SW 1271 (cell line): ENCODE measurements at places on chromosomes 5 and 9.

DNA sequence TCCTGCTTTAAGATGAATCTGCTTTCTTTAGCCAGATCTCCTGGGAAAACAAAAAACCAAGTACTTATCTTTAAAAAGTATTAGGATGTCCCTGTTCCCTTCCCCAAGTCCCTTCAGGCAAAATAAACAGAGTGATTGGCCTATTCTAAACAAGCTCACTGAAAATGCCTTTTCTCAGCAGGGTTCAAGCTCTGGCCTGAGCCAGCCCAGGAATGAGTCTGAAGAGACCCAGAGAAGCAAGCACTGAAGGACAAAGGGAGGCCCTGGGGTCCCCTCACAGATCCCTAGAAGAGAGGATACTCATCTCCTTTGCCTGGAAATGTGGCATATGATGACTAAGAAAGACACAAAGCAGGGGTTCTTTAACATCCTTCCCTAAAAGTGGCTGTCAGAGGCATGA lies 66.8 kb upstream of the MAP1B start:
- DNase-seq = no peak

GRCh38 chr9:36091026-36091953 lies 45.2 kb upstream of the GLIPR2 start:
- no peak for DNase-seq

DNA sequence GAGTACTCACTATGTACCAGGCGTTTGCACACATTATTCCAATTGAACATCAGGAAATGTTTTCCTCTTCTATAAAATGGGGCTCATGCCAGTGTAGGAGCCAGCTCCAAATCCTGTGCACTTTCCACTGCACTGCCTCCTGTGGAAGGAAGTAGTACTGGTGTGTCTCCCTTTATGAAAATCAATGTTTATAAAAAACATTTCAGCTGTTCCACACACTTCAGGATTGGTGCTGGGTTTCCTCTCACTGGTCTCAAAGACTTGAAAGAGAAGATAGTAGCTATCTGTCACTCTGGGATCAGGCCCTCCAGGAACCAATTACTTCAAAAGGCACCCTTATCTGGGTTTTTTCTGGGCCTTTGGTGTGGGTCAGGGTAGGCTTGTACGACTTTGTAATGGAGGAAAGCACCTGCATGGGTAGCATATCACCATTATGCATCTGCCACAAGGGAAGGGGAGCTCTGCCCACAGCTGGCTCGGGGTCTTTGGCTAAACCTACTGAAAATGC lies 32.5 kb downstream of the RAB14 start:
- DNase-seq = no peak

DNA sequence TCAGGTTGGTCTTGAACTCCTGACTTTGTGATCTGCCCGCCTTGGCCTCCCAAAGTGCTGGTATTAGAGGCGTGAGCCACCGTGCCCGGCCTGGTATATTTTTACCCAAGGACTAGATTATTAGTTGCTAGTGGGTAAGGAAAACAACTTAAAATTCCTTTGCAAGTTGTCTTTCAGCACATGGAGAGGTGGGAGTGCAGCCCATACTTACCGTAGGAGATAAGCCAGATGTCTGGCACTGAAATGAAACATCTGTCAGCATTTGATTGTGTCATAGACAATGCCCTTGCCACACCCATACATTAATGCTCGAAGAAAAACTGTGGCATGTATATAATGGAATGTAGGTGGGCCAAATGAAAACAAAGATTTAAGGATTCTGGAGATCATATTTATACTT lies 36.6 kb upstream of the ANKH start:
- no peak for DNase-seq

DNA sequence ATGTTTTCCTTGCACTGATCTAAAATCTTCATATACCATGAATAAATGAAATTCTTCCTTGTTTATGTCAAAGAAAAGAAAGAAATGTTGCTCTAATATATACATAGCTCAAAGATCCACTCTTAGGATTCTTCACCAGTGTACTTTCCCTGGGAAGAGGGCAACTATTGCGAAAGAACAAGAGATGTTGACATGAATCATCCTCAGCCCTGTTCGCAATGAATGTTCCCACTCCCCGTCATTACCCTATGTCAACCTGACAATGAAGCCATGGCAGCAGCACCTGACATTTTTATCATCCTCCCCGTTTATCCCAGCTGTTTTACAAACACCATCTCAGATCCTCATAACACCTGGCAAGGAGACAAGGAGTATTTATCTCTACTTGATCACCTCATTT lies 409.1 kb upstream of the GRIA1 start:
- no peak for DNase-seq

- DNase-seq = no peak
Observed at GRCh38 chr5:135478938-135479337, 26.8 kb upstream of the TIFAB start.

- no peak for DNase-seq
Observed at GRCh38 chr9:8456344-8456743, 656.8 kb upstream of the DMAC1 start.

- no peak for DNase-seq
Observed at GRCh38 chr9:112853882-112854585, 36.6 kb downstream of the SLC46A2 start.

DNA sequence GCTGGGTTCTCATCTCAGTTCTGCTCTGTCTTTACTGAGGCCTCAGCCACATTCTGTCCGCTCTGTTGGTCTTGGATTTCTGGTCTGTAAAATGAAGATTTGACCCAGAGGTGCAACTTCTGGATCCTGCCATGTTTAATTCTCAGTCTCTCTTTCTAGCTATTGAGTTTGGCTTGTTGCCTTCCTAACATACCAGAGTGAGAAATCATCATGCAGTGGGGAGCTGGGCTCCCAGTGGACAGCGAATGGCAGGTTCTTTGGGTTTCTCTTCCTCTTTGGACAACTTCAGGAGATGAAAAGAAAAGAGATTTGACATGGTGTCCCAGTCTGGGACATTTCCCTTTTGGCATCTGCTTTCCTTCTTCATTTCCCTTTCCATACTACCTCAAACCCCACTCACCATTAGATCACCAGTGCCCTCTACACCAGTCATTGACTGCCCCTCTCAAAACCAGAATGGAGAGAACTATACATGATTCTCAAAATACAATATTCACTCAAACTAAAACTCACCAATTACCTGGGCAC lies 334.7 kb downstream of the ACTL7B start:
- DNase-seq = no peak

DNA sequence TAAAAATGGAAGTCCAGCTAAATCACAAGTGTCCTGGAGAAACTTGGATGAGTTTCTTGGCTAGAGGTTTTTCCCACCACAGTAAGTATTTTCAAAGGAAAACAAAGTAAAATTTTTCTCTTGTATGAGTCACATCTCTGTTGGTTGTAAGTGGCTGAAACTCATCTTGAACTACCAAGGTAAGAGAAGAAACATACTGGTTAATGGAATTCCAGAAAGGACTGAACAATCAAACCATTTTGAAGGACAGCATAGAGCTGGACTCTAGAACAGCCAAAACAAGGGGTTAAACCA lies 102.8 kb upstream of the CDKN2B start:
- no peak for DNase-seq

- DNase-seq = no peak
Observed at GRCh38 chr5:89072842-89073672, 190.1 kb upstream of the MEF2C start.

DNA sequence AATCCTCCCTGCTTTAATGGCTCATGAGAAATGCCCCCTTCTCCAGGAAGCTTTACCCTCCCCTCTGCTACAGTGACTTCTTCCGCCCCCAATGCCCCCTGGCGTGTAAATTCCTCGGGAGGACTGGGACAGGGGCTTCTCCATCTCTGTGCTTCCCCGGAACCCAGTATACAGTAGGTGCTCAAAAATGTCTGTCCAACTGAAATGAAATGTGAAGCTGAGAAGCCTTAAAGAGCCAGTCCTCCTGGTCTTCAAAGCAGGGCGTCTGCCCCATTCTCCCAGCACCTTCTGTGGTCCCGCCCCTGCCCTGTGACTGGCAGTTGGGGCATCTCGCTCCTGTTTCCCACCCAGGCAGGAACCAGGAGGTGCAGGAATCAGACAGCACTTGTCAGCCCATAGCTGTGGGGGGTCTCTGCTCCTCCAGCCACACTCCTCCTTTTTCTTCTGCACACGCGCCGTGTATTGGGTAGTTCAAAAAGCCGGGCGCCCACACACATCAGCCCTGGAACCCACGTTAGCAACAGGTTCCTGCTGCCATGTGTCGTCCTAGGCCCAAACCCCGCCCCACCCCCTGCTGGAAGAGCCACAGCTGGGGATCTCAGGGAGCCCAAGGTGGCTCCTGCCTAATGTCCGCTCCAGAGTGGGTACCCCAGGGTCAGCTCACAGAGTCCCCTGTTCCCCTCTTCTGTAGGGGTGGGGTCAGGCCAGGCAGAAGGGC lies 16.0 kb downstream of the FIBCD1 start:
- no peak for DNase-seq

DNA sequence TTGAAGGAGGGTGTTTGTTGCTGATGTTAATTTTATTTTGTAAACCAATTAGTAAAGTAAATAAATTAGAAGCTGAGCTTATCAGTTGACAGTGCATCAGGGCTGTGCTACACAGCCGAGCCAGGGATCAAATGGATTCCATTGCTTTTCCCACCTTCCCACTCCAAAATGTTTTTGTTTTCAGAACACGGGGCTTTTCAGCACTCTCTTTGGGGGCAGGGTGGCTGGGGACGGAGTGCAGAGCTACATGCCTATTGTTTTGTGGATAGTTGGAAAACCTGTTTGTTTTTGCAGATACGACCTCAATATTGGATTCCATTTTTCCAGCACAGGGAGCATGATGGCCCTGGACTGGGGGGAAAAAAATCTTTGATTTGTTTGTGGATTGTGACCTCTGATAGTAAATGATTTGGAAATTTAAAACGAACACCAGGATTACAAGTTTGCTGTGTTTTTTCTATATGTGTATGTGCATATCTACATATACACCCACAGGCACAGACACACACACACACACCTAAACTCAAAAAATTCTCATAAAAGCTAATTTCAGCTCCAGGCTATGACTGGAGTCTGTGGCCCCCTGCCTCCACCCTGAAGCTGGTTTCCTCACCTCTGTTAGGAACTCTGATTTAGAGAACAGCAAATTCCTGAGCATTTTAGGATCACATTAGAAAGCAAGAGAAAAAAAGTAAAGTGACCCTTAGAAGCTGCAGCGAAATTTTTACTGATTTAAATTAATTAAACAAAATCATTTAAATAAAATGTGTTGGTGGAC lies 371.7 kb upstream of the IRX2 start:
- no peak for DNase-seq

DNA sequence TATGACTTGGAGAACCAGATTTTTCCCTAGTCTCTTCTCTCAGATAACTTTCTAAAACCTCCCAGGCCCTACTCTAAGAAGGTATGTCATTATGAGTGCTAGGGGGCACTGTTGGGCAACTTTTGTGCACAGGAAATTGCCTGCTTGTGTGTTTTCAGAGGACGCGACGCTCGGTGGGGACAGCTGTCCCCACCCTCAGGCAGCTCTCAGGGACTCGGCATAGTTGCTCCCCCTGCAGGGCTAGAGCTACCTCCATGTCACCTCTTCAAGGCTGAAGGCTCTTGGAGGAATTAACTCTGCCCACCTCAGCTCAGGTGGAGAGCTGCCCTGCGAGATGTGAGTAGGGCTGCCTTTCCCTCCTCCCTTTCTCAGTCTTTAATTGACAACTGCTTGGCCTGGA lies 10.2 kb upstream of the TIFAB start:
- DNase-seq = peak; percentile 24

GRCh38 chr9:22898591-22898990 lies 452.0 kb downstream of the DMRTA1 start:
- no peak for DNase-seq

DNA sequence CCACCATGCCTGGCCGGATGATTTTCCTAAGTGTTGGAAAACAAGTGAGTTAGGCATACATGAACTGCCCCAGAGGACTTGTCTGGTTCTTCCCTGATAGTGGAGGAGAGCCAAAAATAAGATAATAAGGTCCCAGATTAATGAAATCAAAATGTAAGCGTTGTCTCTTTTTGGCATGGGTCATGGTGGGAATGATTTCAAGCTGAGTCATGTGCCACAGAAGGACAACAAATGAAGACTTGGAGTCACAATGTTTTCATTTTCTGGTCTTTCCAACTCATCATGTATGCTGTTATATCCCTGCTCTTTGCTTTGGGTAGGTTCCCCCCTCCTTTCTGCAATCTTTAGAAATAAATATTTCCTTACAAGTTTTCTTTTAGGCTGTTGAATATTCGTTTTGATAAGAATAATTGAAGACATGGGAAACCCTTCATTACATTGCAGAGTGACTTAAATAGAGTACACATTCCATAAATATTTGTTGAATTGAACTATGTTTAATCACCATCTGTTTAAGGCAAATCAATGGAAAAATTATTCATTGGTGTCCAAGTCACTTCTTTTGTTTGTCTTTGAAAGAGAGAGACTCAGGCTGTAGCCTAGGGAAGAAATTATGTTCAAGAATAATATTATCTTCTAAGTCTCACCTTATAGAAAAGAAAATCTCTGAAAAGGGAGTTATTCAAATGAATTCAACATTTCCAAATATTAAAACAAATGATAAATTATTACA lies 196.3 kb downstream of the CSNK1G3 start:
- DNase-seq = no peak

GRCh38 chr9:125183054-125183453 lies 6.5 kb downstream of the PPP6C start:
- no peak for DNase-seq

DNA sequence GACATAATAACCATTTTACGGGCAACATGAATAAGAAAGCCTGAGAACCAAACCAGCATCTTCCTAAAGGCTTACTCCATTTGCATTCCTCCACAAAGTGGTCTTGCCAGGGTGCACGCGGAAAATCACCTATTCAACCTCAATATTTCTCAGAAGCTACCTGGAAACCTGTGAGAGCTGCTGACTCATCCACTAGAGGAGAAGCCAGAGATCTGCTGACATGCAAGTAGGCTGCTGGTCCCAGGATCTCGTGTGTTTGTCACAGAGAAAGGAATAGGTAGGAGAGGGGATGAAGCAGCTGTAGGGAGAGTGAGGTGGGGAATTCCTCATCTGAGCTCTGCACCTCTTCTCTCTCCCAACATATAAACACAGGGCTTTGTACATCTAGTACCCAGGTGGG lies 138.1 kb downstream of the ADAMTS12 start:
- no peak for DNase-seq

- DNase-seq = no peak
Observed at GRCh38 chr5:103469288-103470040, 93.1 kb downstream of the NUDT12 start.

- no peak for DNase-seq
Observed at GRCh38 chr9:92934321-92934720, 13.0 kb upstream of the FGD3 start.

DNA sequence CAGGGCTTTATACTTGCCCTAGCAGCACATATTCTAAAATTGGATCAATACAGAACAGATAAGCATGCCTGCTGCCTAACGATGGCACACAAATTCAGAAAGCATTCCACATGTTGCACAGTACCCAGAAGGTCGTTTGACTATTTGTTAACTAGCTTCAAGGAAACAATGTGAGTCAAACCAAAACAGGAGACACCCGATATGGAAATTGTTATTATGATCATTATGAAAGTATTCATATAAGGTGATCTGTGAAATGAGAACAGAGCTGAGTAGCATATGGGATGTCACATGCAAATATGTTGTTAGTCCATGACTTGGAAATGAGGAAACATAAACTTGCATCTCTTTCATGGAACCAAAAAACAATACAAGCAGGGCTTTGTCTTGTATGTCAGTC lies 56.3 kb upstream of the BICD2 start:
- DNase-seq = no peak

GRCh38 chr5:92998456-92998855 lies 582.6 kb downstream of the NR2F1-AS1 start:
- no peak for DNase-seq

GRCh38 chr5:133475986-133476385 lies 136.4 kb downstream of the FSTL4 start:
- DNase-seq = no peak

- no peak for DNase-seq
Observed at GRCh38 chr5:18334949-18335348, 700.7 kb downstream of the TAF11L14 start.
